Osteoblast (primary cell): ENCODE measurements at places on chromosomes 6 and 20. TPM values are rescaled to one million over a fixed set of nuclear protein-coding genes. Genes with fewer than 3 reads are reported as not detected.

DNA sequence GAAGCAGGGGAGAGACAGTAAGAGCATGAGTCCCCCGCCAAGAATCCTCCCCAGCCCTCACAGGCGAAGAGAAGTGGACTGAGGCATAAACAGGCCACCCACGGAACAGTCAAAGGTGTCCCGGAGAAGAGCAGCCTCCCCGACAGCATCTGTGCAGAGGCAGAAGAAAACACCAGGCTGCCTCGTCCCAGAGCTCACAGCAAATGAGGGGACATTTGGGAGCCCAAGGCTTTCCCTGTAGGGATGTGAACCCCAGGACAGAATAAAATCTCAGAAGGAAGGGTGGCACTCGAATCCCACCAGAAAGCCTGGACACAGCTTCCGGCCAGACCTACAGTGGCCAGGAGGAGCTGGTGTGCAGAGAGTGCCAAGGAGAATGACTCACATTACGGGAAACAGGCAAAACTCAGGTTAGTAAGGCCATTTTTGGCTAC, 90.4 kb downstream of the DLL1 start:
- no peaks in the 10 kb centered on the region for H3K36me3 ChIP-seq
- no peaks in the 10 kb centered on the region for H3K4me1 ChIP-seq
- H3K4me3 ChIP-seq, result no peak overlapping the region
- DNase-seq, result no peak
- no peaks in the 10 kb centered on the region for H3K27me3 ChIP-seq

DNA sequence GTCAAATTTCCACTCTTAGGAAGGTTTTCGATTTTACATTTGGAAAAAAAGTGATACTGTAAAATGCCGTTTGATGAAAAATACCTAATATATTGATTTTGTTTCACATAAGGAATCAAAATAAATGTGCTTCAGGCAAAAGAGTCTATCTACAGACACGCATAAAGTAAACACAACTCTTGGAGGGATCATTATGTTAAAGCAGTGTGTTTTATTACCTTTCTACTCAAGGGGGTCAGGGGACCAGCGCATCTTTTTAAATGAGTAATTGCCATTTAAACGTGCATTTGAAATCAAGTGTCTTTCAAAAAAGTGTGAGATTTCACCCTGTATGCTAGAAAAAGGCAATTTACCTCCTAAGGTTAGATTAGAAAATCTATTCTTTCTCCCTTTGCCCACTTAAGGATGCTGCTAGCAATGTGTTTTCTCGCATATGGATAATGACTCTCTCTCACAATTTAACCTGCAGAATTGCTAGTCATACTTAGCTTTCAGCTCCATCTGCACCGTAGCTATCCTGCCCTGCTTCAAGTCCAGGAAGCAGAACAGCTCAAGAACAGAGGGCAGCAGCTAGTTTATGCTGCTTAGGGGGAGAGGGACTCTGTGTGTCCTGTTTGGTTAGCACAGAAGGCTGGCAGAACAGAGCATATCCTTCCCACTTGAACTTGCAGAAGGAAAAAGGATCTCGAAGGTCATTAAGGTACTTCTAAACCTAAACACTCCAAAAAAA, 35.0 kb downstream of the NKAIN2 start:
- H3K4me3 ChIP-seq, result no peak overlapping the region
- peak; percentile 22 for DNase-seq
- H3K36me3 ChIP-seq, result no peaks in the 10 kb centered on the region

- DNase-seq, result peak; percentile 53
- H3K27ac ChIP-seq, result no peak overlapping the region
- H3K36me3 ChIP-seq, result no peaks in the 10 kb centered on the region
- H3K4me3 ChIP-seq, result no peak overlapping the region
- H3K4me1 ChIP-seq, result peaks cover 8% of the 10 kb centered on the region
Observed at GRCh38 chr6:83365931-83366330, 64.9 kb downstream of the ME1 start.

GRCh38 chr6:22943327-22943726, 374.0 kb downstream of the HDGFL1 start:
- peaks cover 5% of the 10 kb centered on the region for H3K4me1 ChIP-seq
- H3K27ac ChIP-seq, result no peak overlapping the region
- DNase-seq, result no peak

GRCh38 chr6:88808381-88808780, 155.0 kb downstream of the RNGTT start:
- H3K27ac ChIP-seq, result no peak overlapping the region
- no peak overlapping the region for H3K4me3 ChIP-seq
- H3K27me3 ChIP-seq, result no peaks in the 10 kb centered on the region

DNA sequence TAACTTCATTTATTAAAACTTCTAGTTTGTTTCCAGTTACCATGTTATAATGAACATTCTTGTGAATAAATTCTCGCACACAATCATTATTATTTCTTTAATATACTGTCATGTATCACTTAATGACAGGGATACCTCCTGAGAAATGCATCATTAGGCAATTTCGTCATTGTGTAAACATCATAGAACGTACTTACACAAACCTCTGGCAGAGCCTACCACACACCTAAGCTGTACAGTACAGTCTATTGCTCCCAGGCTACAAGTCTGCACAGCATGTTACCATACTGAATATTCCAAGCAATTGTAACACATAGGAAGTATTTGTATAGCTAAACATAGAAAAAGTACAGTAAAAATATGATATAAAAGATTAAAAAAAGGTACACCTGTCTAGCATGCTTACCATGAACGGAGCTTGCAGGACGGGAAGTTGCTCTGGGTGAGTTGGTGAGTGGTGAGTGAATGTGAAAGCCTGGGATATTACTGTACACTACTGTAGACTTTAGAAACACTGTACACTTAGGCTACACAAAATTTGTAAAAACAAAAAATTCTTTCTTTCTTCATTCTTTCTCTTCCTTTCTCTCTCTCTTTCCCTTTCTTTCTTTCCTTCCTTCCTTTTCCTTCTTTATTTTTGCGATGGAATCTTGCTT, 268.2 kb upstream of the SOX4 start:
- no peak overlapping the region for H3K4me3 ChIP-seq
- H3K4me1 ChIP-seq, result no peaks in the 10 kb centered on the region
- DNase-seq, result no peak
- no peak overlapping the region for H3K27ac ChIP-seq

DNA sequence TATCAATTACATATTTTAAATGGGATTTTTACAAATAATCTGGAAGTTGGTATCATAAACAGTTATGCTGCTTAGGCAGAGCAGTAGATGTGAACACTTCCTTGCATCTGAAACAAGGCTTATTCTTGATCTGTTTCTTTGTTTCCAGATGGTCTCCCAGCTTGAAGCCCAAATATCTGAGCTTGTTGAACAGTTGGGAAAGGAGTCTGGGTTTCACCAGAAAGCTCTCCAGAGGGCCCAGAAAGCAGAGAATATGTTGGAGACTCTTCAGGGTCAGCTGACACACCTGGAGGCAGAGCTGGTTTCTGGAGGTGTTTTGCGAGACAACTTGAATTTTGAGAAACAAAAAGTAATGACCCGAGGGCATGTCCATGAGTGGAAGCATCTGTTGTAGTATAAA, 91.9 kb downstream of the CCDC170 start:
- H3K27ac ChIP-seq, result no peak overlapping the region
- H3K4me3 ChIP-seq, result no peak overlapping the region
- H3K4me1 ChIP-seq, result peaks cover 4% of the 10 kb centered on the region
- no peaks in the 10 kb centered on the region for H3K27me3 ChIP-seq
- no peak for DNase-seq

- peak overlapping the region; percentile 0 for H3K4me3 ChIP-seq
- H3K27ac ChIP-seq, result peak overlapping the region; percentile 98
- no peak for DNase-seq
- H3K27me3 ChIP-seq, result no peaks in the 10 kb centered on the region
- no peaks in the 10 kb centered on the region for H3K36me3 ChIP-seq
- H3K4me1 ChIP-seq, result peaks cover 41% of the 10 kb centered on the region
Observed at GRCh38 chr6:157763904-157764177, 59.2 kb upstream of the SNX9 start.

DNA sequence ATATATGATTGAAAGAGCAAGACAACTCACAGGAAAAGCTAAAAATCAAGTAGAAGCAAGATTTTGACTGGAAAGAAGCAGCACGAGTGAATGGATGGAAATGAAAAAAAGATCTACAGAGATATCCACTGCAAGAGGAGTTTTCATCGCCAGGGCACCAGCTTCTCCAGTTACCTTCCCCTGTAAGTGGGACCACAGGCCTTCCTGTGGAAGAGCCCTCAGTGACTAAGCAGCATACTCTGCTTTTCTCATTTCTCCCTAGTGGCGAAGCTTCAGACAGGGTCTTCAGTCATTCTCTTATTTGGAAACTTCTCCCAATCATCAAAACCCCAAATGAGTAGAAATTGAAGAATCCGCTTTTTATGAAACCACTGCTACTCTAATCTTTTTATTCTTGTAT, 40.5 kb downstream of the ADGRB3 start:
- no peaks in the 10 kb centered on the region for H3K36me3 ChIP-seq
- no peak overlapping the region for H3K27ac ChIP-seq
- H3K4me1 ChIP-seq, result no peaks in the 10 kb centered on the region
- no peaks in the 10 kb centered on the region for H3K27me3 ChIP-seq
- DNase-seq, result no peak

GRCh38 chr20:23048283-23049200, 930 bp downstream of the THBD start:
- H3K4me1 ChIP-seq, result peaks cover 13% of the 10 kb centered on the region
- peak overlapping the region; percentile 75 for H3K4me3 ChIP-seq
- no peaks in the 10 kb centered on the region for H3K36me3 ChIP-seq
- no peak overlapping the region for H3K27ac ChIP-seq
- H3K27me3 ChIP-seq, result peaks cover 22% of the 10 kb centered on the region

GRCh38 chr6:106125925-106126435, 39.8 kb downstream of the PRDM1 start:
- DNase-seq, result no peak
- H3K4me1 ChIP-seq, result peaks cover 18% of the 10 kb centered on the region
- no peak overlapping the region for H3K4me3 ChIP-seq
- no peak overlapping the region for H3K27ac ChIP-seq
- no peaks in the 10 kb centered on the region for H3K36me3 ChIP-seq
- no peaks in the 10 kb centered on the region for H3K27me3 ChIP-seq

GRCh38 chr6:151536188-151536479, 42.3 kb downstream of the CCDC170 start:
- H3K36me3 ChIP-seq, result no peaks in the 10 kb centered on the region
- H3K27me3 ChIP-seq, result no peaks in the 10 kb centered on the region
- no peak for DNase-seq
- peak overlapping the region; percentile 6 for H3K4me3 ChIP-seq

- no peaks in the 10 kb centered on the region for H3K4me1 ChIP-seq
- H3K27ac ChIP-seq, result no peak overlapping the region
- H3K36me3 ChIP-seq, result peaks cover 42% of the 10 kb centered on the region
- no peaks in the 10 kb centered on the region for H3K27me3 ChIP-seq
- H3K4me3 ChIP-seq, result no peak overlapping the region
Observed at GRCh38 chr20:50588034-50588736, 78.0 kb downstream of the PTPN1 start.

GRCh38 chr20:57769756-57770155, 59.9 kb upstream of the PMEPA1 start:
- no peak for DNase-seq
- no peak overlapping the region for H3K27ac ChIP-seq
- peaks cover 4% of the 10 kb centered on the region for H3K4me1 ChIP-seq
- H3K4me3 ChIP-seq, result no peak overlapping the region
- H3K27me3 ChIP-seq, result peaks cover under 1% of the 10 kb centered on the region

GRCh38 chr6:41160933-41161332, 2.0 kb downstream of the TREM2 start:
- DNase-seq, result no peak
- no peak overlapping the region for H3K4me3 ChIP-seq
- no peaks in the 10 kb centered on the region for H3K36me3 ChIP-seq
- no peak overlapping the region for H3K27ac ChIP-seq
- no peaks in the 10 kb centered on the region for H3K27me3 ChIP-seq

DNA sequence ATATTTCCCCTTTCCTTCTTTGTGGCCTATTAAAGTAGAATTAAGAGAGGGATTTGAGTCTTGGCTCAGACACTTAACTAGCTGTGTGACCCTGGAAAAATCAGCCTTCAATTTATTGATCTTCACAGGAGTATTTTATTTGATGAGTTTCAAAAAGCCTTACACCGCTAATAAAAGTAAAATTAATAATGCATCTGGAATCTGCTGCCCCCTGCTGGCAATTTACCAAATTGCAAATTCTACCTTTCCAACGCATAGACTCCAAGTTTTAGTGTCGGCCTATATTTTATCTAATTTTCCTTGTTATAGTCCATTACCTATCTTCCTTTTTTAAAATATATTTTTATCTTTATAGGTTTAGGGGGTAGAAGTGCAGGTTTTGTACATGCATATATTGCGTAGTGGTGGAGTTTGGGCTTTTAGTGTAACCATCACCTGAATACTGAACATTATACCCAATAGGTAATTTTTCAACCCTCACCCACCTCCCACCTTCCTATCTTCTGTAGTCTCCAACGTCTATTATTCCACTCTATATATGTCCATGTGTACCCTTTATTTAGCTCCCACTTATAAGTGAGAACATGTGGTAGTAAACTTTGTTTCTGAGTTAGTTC, 46.3 kb downstream of the GOPC start:
- no peak for DNase-seq
- H3K4me1 ChIP-seq, result peaks cover 17% of the 10 kb centered on the region
- H3K27ac ChIP-seq, result peak overlapping the region; percentile 2
- no peak overlapping the region for H3K4me3 ChIP-seq

- H3K27ac ChIP-seq, result no peak overlapping the region
- H3K27me3 ChIP-seq, result peaks cover 12% of the 10 kb centered on the region
- H3K4me1 ChIP-seq, result peaks cover 12% of the 10 kb centered on the region
- DNase-seq, result no peak
- H3K4me3 ChIP-seq, result no peak overlapping the region
Observed at GRCh38 chr6:90072501-90072900, 178.2 kb downstream of the GJA10 start.

DNA sequence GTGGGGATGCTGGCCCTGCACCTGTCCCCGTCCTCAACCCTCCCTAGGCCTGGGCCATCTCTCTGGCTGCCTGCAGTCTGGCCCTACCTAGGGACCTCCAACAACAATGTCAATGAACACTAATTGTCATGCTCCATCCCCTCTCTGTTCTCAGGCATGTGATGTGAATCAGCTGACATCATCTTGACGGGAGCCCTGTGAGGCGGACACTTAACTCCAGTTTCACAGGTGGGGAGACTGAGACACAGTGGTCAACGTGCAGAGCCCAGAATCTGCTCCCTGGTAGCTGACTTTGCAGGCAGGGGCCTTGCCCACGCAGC, 762 bp upstream of the TCEA2 start:
- peak overlapping the region; percentile 66 for H3K27ac ChIP-seq
- peaks cover 39% of the 10 kb centered on the region for H3K4me1 ChIP-seq
- H3K4me3 ChIP-seq, result peak overlapping the region; percentile 87

- H3K4me1 ChIP-seq, result peaks cover 50% of the 10 kb centered on the region
- H3K4me3 ChIP-seq, result no peak overlapping the region
- no peaks in the 10 kb centered on the region for H3K36me3 ChIP-seq
- H3K27me3 ChIP-seq, result no peaks in the 10 kb centered on the region
- no peak for DNase-seq
Observed at GRCh38 chr6:2977799-2978590, 6.6 kb upstream of the SERPINB6 start.

The BLTP3A gene
- 9.7 and 13.0 TPM in 2 replicates for total RNA-seq

The ENPP4 gene
- total RNA-seq, result 6.5 and 10.0 TPM in 2 replicates

The TTPAL gene
- 12.1 and 12.7 TPM in 2 replicates for total RNA-seq

The GPLD1 gene
- 0.72 and 0.88 TPM in 2 replicates for total RNA-seq

The DEFB132 gene
- total RNA-seq, result not detected in 2 replicates

The KIAA1755 gene
- total RNA-seq, result 2.5 and 2.7 TPM in 2 replicates

The SPEF1 gene
- total RNA-seq, result under 0.01 TPM in 1 of 2 replicates, not detected in the other

The PRKN gene
- 2.9 and 4.7 TPM in 2 replicates for total RNA-seq

The COL19A1 gene
- total RNA-seq, result under 0.01 TPM in 1 of 2 replicates, not detected in the other

The RHAG gene
- not detected in 2 replicates for total RNA-seq

The PTK7 gene
- 183 and 190 TPM in 2 replicates for total RNA-seq

The CASS4 gene
- total RNA-seq, result under 0.01 TPM in 2 replicates
